ENCODE measurements at places on chromosomes 11 and 22. TPM values are rescaled to one million over a fixed set of nuclear protein-coding genes. Genes with fewer than 3 reads are reported as not detected.

DNA sequence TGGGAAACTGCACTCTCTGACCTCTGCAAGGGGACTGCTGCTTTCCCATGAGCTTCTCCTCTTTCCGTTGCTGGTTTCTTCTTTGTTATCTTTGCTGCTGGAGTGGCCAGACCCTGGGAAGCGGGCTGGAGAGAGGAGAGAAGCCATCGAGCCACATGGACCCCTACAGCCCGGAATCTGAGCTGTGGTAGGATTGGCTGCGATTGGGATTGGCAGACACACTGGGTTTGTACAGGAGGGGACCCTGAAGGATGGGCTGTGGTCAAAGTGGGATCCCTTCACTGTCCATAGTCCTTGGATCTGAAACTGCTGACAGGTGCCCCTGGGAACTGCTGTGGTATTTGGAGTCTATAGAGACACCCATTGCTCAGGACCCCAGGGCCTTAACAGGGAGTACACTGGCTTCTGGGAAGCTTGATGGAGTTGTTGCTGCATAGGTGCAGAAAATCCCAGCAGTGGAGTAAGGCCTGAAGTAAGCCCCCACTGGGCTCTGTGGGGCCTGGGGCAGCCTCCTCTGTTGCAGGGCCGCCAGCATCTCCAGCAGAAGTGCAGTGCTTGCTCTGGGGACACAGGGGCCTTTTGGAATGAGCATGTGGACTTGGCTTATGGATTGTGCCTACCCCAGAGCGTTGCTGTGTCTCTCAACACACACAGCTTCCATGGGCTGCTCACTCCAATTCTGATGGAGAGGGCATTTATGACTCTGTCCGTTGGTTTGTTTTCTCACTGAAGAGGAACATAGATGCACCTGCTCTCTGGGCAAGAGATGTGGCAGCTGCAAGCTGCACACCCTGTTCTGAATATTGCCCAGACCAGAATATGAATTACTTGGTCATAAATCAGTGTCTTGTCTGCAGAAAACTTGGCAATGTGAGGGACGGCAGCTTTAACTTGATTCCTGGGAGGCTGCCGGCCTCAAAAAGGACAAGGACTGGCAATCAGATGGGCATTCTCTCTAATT lies 32.0 kb downstream of the BCR start:
- DNase-seq = no peak

UPK2 gene
- 0.25 TPM for total RNA-seq

MOGAT2 gene
- total RNA-seq = not detected

DNA sequence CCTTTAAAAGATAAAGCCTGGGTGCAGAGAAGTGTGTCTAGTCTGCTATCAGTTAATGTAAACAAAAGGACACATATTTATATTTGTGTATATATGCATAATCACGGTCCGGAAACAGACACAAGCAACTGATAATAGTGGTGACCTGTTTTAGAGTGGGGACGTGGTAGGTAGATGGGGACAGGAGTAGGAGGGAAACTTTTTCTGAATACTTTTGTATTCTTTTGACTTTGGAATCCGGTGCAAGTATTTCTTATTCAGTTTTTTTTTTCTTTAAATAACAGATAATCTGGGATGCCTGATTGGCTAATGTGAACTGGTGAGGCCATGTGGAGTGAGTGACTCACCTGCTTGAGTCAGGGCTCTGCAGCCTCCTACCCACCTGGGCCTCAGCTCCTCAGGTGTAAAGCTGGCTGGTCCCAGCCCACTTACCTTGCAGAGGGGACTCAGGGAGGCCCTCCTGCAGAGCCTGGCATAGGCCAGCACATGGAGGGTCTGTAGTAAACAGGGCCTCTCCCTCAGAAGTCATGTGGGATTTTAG lies 15.3 kb downstream of the MICAL2 start:
- DNase-seq = no peak

DNA sequence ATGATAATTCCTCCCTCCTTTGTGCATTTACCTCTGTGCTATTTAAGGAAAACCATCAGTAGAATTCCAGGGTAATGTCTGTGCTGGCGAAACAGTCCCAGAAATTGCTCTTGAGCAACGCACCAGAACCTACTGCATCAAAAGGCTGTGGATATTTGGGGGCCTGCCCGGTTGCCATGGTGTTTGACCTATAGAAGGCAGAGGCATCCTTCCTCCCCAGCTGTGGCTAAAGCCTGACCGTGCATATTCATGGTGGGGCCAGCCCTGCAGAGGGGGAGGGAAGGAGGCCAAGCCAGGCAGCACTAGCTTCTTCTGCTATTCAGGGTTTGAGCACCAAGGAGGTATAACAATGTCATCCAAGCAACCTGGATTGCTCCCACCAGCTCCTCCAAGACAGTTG lies 215.0 kb upstream of the E2F8 start:
- no peak for DNase-seq

RIMBP3C gene
- 0.48 TPM for total RNA-seq

DNA sequence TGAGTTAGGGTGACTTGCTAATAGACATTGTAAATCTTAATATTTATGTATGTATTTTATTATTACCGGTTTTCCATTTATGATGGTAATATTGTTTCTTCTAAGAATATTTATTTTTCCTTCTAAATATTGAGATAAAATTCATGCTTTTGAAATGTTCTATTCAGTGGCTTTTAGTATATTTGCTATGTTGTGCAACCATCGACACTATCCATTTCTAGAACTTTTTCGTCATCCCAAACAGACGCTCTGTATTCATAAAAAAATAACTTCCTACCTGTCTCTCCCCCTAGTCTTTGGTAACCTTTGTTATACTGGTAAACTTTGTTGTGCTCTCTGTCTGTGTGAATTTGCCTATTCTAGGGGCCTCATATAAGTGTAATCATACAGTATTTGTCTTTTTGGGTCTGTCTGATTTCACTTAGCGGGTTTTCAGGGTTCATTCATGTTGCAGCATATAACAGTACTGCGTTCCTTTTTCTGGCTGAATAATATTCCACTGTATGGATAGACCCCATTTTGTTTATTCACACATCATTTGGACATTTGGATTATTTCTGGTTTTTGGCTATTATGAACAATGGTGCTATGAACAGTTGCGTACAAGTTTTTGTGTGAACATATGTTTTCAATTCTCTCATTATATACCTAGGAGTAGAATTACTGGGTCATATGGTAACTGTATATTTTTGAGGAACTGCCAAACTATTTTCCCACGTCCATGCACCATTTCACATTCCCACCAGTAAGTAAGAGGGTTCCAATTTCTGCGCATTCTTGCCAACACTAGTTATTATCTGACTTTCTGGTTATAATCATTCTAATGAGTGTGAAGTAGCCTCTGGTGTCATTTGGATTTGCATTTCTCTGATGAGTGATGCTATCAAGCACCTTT lies 15.9 kb downstream of the NEAT1 start:
- no peak for DNase-seq

DNA sequence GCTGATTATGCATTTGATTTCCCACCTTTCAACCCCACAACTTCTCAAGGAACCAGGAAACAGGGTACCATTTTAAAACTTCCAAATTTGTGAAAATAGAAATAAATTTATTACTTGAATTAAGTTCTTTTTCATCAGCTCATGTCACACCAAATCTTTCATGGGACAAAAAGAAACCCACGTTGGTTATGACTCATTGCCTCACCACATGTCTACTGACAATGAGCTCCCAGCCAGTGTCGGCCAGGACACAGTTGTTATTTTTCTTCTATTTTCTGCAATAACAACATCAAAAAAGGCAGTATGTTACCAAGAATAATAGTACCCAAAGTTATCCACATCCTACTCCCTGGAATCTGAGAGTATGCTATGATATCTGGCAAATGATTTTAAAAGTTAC lies 17.3 kb downstream of the MS4A6A start:
- DNase-seq = no peak

GRCh38 chr11:66007201-66007634 lies 4.6 kb upstream of the CST6 start:
- no peak for DNase-seq

ACTN3 gene
- not detected for total RNA-seq

- no peak for DNase-seq
Observed at GRCh38 chr11:127859941-127860354, 727.4 kb downstream of the ETS1 start.

SLC6A5 gene
- total RNA-seq = not detected

GRCh38 chr11:111225881-111226280 lies 19.6 kb upstream of the POU2AF2 start:
- DNase-seq = no peak

TSPAN32 gene
- total RNA-seq = not detected

DNA sequence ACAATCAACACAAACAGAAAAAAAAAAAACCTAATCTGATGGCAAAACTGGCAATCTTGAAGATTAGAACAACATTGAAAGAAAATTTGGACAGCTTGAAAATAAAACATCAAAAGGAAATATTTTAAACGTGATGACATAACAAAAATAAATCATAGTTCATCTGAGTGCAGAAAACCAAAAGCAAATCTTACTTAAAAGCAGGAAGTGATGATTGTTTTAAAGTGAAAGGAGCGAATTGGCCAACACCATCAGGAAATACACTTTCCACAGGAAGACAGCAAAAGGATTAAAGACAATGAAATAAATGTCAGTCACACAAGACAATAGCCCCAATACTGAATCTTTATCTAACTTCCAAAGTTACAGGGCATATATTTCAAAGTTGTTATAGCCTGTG lies 696.5 kb upstream of the CHORDC1 start:
- DNase-seq = no peak

DNA sequence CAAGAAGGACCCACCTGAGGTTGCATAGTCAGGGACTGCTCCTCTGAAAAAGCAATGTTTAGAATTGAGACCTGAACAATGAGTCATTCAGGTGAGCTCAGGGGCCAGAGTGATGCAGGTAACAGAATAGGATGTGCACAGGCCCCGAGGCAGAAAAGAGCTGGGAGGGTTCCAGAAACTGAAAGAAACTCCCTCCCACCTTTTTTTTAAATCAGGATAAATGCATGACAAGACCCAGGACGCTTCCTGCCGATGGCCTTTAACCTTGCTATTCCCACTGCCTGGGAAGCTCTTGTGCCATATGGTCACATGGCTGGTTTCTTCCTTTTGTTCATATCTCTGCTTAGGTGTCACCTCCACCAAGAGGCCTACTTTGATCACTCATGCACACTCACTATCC lies 214.2 kb upstream of the ZBED5 start:
- DNase-seq = no peak

DNA sequence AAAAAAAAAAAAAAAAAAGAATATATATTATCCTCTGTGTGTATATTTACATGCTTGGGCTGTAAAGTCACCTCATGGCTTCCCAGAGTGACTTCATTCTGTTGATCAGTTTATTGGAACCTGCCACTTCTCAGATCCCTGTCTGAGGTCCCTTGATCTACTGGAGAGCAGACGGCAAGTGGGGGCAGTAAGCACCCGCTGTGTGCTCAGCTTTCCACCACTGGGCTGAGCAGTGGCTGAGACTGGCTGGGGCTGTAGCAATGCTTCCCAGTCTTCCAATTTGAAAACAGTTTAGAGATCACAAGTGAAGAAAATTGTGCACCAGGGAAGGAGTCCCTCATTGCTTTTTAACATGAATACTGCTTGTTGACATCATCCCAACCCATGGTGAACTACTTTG lies 6.9 kb upstream of the RBM4B start:
- DNase-seq = no peak

All from kidney epithelial cell (primary cell).